ENCODE measurements at places on chromosomes 12 and 14.

DNA sequence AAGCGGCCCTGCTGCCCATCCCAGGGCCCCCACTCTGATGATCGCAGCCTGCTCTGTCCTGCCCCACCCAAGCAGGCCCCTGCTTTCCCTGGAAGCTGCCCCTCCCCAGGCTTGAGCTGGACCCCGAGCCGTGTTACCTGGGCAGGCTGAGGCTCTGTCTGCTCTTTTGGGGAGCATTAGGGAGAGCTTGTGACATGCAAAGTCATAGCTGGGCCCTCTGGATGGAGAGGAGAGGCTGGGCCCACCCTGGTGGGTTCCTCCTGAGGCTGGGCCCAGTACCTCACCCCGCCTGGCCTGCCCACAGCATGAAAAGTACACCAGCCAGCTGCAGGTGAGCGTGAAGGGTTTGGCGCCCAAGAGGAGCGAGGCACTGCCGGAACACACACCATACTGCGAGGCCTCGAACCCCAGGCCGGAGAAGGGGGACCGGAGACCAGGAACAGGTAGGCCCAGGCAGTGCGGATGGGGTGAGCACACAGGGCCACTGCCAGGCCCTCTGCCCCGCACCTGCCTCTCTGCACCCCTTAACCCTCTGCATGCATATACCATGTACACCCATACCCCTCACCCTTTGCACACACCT is 15.0 kb downstream of the CEP170B start:
- H3K36me3 ChIP-seq, result no peaks in the 10 kb centered on the region
- H3K4me3 ChIP-seq, result no peak overlapping the region
- H3K27me3 ChIP-seq, result no peaks in the 10 kb centered on the region
- H3K27ac ChIP-seq, result no peak overlapping the region
- no peak for DNase-seq

DNA sequence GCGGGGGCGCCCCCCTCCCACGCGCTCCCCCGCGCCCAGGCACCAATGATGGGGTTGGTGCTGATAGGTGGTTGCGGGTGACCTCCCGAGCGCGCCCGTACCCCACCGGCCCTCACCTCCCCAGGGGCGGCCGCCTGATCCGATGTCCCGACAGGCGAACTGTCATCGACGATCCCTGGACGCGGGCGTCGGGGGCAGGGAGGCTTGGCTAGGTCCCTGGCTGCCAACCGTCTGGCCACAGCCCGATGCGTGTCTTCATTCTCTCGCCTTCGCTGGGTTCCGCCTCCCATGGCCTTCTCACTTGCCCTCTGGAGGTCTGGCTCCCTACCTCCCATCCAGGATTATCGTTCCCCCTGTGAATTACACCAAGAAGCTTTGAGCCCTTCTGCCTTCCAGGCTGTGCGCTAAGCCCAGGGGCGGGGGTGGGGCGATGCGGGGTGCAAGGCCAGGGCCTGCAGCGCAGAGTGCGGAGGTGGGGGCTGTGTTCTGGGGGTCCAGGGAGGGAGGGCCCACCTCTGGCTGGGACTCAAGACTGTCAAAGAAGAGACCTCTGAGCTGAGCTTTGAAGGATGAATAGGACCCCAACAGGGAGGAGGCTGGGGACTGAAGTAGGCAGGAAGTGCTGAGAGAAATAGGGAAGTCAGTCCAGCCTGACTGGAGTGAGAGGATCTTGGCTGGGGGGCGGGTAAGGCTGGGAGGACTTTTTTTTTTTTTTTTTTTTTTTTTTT is 7.7 kb upstream of the RACGAP1 start:
- H3K27me3 ChIP-seq, result peaks cover 18% of the 10 kb centered on the region
- no peak overlapping the region for H3K4me3 ChIP-seq
- H3K4me1 ChIP-seq, result no peaks in the 10 kb centered on the region
- H3K36me3 ChIP-seq, result no peaks in the 10 kb centered on the region
- no peak overlapping the region for H3K27ac ChIP-seq

DNA sequence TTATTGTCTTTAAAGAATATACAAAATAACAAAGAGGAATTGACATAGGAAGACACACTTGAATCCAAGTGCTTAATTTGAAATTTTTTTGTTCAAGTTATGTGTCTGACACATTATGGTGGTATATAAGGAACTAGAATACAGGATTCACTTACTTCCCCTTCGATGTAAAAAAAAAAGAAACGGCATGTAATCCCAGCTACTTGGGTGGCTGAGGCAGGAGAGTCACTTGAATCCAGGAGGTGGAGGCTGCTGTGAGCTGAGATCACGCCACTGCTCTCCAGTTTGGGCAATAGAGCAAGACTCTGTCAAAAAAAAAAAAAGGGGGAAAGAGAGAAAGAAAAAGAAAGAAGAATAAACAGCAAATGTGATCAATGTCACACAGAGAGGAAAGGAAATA is 8.9 kb downstream of the CLEC12A start:
- no peak overlapping the region for H3K27ac ChIP-seq
- H3K4me1 ChIP-seq, result no peaks in the 10 kb centered on the region
- H3K4me3 ChIP-seq, result no peak overlapping the region

GRCh38 chr12:66025477-66025876 is 105.1 kb downstream of the LLPH start:
- H3K4me3 ChIP-seq, result no peak overlapping the region
- no peak for DNase-seq
- no peaks in the 10 kb centered on the region for H3K4me1 ChIP-seq
- H3K36me3 ChIP-seq, result no peaks in the 10 kb centered on the region
- H3K27ac ChIP-seq, result no peak overlapping the region

DNA sequence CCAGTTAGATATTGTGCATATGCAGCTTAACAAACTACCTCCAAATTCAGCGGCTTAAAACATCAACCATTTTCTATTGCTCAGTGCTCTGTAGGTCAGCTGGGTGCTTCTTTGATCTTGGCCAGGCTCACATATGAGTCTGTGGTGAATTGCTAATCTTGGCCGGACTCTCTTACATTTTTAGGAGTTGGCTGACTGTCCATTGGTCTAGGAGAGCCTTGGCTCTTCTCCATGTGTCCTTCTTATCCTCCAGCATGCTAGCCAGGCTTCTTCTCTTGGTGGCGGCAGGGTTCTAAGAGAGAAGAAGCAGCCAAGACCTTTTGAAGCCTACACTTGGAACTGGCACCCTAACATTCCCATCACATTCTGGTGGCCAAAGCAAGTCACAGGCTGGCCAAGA is 174.3 kb upstream of the PWP1 start:
- DNase-seq, result no peak
- no peaks in the 10 kb centered on the region for H3K27me3 ChIP-seq
- H3K27ac ChIP-seq, result no peak overlapping the region
- no peak overlapping the region for H3K4me3 ChIP-seq
- peaks cover 16% of the 10 kb centered on the region for H3K4me1 ChIP-seq
- peaks cover 1% of the 10 kb centered on the region for H3K36me3 ChIP-seq

DNA sequence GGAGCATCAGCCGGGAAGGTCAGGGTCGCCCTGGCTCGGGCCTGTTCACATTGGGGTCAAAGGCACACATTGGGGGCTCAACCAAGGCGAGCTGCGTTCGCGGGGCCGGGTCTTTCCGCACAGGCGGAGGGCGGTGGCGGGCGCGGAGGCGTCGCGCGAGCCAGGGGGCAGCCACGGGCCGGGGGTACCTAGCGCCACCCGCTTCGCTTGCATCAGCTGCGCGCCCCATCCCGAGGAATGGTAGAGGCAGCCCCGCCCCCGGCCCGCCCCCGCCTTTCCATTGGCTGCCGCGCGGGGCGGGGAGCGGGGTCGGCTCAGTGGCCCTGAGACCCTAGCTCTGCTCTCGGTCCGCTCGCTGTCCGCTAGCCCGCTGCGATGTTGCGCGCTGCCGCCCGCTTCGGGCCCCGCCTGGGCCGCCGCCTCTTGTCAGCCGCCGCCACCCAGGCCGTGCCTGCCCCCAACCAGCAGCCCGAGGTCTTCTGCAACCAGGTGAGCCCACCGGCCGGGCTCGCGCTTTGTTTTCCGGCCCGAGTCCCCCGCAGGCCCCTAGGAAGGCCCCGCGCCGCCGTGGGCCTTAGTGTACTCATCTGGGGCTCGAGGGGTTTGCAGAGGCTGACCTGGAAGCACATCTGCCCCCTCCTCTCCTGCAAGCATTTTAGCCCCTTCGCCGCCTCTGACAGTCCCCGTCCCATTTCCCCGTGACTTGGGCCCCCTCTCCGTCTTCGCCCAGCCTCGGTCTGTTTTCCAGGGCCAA is at the start of gene ALDH2:
TSS of gene ALDH2 (plus strand) at position 326 of the 754 bp plus-strand sequence. CDS start at position 376, 50 bp downstream.
- H3K4me3 ChIP-seq, result peak within 1 kb of the TSS; percentile 73
- DNase-seq, result peak; percentile 36
- no peaks in the 10 kb centered on the region for H3K36me3 ChIP-seq
- H3K27me3 ChIP-seq, result peaks cover 41% of the 10 kb centered on the region

DNA sequence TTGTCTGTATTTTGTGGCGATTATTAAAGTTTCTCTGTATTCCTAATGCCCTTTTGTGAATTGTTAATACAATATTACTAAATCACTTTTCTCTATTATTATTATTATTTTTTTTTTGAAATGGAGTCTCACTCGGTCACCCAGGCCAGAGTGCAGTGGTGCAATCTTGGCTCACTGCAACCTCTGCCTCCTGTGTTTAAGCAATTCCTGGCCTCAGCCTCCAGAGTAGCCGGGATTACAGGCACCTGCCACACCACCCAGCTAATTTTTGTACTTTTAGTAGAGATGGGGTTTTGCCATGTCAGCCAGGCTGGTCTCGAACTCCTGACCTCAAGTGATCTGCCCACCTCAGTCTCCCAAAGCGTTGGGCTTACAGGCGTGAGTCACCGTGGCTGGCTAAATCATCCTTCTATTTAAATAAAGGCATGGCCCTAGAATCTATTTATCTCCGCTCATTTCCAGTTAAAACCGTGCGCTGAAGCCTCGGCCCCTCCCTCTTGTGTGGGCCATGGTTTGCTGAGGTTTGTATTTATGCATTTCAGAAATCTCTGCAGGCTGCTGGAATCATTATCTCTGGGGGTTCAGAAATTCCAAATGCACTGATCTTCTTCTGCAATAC is 1136.4 kb upstream of the TMEM132C start:
- DNase-seq, result no peak
- no peak overlapping the region for H3K27ac ChIP-seq
- H3K4me1 ChIP-seq, result peaks cover 9% of the 10 kb centered on the region

GRCh38 chr14:68268719-68269118 is 449.1 kb downstream of the RAD51B start:
- no peak for DNase-seq
- H3K4me3 ChIP-seq, result no peak overlapping the region
- no peaks in the 10 kb centered on the region for H3K36me3 ChIP-seq
- H3K27ac ChIP-seq, result no peak overlapping the region
- H3K4me1 ChIP-seq, result peaks cover 49% of the 10 kb centered on the region

- H3K4me1 ChIP-seq, result peaks cover 4% of the 10 kb centered on the region
- no peak overlapping the region for H3K4me3 ChIP-seq
- no peaks in the 10 kb centered on the region for H3K36me3 ChIP-seq
- H3K27me3 ChIP-seq, result peaks cover 28% of the 10 kb centered on the region
Observed at GRCh38 chr14:57066887-57067513, 201.7 kb downstream of the EXOC5 start.

GRCh38 chr12:109760930-109761921 is 47.6 kb downstream of the FAM222A start:
- peaks cover 3% of the 10 kb centered on the region for H3K4me1 ChIP-seq
- H3K27ac ChIP-seq, result no peak overlapping the region
- H3K4me3 ChIP-seq, result no peak overlapping the region
- peaks cover 4% of the 10 kb centered on the region for H3K36me3 ChIP-seq

GRCh38 chr12:50699940-50700339 is 64.0 kb upstream of the ATF1 start:
- H3K36me3 ChIP-seq, result peaks cover 18% of the 10 kb centered on the region
- no peak overlapping the region for H3K27ac ChIP-seq
- H3K4me1 ChIP-seq, result no peaks in the 10 kb centered on the region
- no peaks in the 10 kb centered on the region for H3K27me3 ChIP-seq
- DNase-seq, result no peak

- peaks cover 54% of the 10 kb centered on the region for H3K4me1 ChIP-seq
- H3K27ac ChIP-seq, result peak overlapping the region; percentile 97
- DNase-seq, result peak; percentile 62
Observed at GRCh38 chr12:28191051-28192048, 1.1 kb downstream of the CCDC91 start.

GRCh38 chr12:65259501-65259900 is 19.0 kb upstream of the MSRB3 start:
- no peak for DNase-seq
- H3K36me3 ChIP-seq, result no peaks in the 10 kb centered on the region
- no peaks in the 10 kb centered on the region for H3K4me1 ChIP-seq
- H3K27ac ChIP-seq, result no peak overlapping the region
- no peak overlapping the region for H3K4me3 ChIP-seq
- H3K27me3 ChIP-seq, result peaks cover 6% of the 10 kb centered on the region

DNA sequence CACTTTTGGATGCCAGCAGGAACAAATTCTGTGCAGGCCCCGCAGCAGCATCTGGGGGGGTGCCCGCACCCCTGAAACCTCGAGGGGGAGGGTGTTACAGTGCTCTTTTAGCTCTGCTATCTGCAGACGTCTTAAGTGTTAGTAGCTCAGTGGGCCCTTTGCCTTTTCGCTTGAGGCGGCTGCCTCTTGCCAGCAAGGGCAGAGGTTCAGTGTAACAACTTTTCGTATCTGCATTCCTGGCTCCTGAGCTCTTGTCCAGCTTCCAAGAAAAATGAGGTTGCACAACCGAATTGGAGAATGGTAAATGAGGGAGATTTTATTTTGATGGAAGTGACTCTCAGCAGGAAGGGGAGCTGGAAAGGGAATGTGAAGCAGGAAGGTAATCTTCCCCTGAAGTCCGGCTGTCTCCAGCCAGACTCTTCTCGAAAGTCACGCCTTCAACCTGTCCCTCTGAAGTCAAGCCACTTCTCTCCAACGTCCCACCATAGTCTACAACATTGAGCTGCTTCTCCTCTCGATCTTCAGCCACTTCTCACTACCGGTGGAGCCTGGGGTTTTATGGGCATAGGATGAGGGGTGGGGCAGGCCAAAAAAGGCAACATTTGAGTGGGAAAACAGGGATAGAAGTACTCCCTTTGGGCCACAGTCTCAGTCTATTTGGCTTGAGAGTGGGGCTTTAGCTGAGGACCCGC is 17.8 kb downstream of the TAS2R50 start:
- no peaks in the 10 kb centered on the region for H3K27me3 ChIP-seq
- H3K4me1 ChIP-seq, result no peaks in the 10 kb centered on the region
- peaks cover 12% of the 10 kb centered on the region for H3K36me3 ChIP-seq
- no peak for DNase-seq

- no peak overlapping the region for H3K27ac ChIP-seq
- H3K27me3 ChIP-seq, result no peaks in the 10 kb centered on the region
- no peaks in the 10 kb centered on the region for H3K36me3 ChIP-seq
- no peak overlapping the region for H3K4me3 ChIP-seq
- DNase-seq, result no peak
Observed at GRCh38 chr12:51773145-51773869, 75.2 kb downstream of the FIGNL2 start.

- no peaks in the 10 kb centered on the region for H3K36me3 ChIP-seq
- no peak overlapping the region for H3K4me3 ChIP-seq
- no peak overlapping the region for H3K27ac ChIP-seq
- no peaks in the 10 kb centered on the region for H3K4me1 ChIP-seq
Observed at GRCh38 chr14:72563676-72564075, 330.2 kb downstream of the DPF3 start.

- H3K4me1 ChIP-seq, result peaks cover 48% of the 10 kb centered on the region
- peak; percentile 53 for DNase-seq
- peak overlapping the region; percentile 88 for H3K27ac ChIP-seq
- H3K4me3 ChIP-seq, result peak overlapping the region; percentile 94
- no peaks in the 10 kb centered on the region for H3K27me3 ChIP-seq
Observed at GRCh38 chr12:1593174-1594005, 991 bp downstream of the FBXL14 start.
